ENCODE measurements at places on chromosomes 2 and 18. TPM values are rescaled to one million over a fixed set of nuclear protein-coding genes. Genes with fewer than 3 reads are reported as not detected.

The ABCG8 gene
- total RNA-seq = not detected

The TNP1 gene
- not detected for total RNA-seq

The TNS1 gene
- 71.2 TPM for total RNA-seq

The TUBA3E gene
- not detected for total RNA-seq

The STPG4 gene
- 0.53 TPM for total RNA-seq

The COLEC11 gene
- total RNA-seq = 0.92 TPM

The HOXD12 gene
- not detected for total RNA-seq

The CHRNA1 gene
- total RNA-seq = 0.13 TPM

The DSG4 gene
- not detected for total RNA-seq

The ANO7 gene
- 0.40 TPM for total RNA-seq

The TBR1 gene
- not detected for total RNA-seq

The MYO1B gene
- 165 TPM for total RNA-seq

The SFTPB gene
- not detected for total RNA-seq

The NEU4 gene
- not detected for total RNA-seq

The AGXT gene
- not detected for total RNA-seq

The TCF23 gene
- not detected for total RNA-seq

The TMEM198 gene
- total RNA-seq = 1.3 TPM

Data from aortic smooth muscle cell (primary cell).